ENCODE measurements at places on chromosomes 2 and 18. TPM values are rescaled to one million over a fixed set of nuclear protein-coding genes. Genes with fewer than 3 reads are reported as not detected.

HOXD3 gene
- 2.6 TPM for total RNA-seq

SERPINB8 gene
- 42.7 TPM for total RNA-seq

ACTG2 gene
- total RNA-seq = 61.7 TPM

IFIH1 gene
- 9.3 TPM for total RNA-seq

NR4A2 gene
- 0.57 TPM for total RNA-seq

KIDINS220 gene
- total RNA-seq = 68.0 TPM

TYMS gene
- 35.1 TPM for total RNA-seq
